Naive B cell (primary cell): ENCODE measurements at places on chromosomes 5 and 9.

DNA sequence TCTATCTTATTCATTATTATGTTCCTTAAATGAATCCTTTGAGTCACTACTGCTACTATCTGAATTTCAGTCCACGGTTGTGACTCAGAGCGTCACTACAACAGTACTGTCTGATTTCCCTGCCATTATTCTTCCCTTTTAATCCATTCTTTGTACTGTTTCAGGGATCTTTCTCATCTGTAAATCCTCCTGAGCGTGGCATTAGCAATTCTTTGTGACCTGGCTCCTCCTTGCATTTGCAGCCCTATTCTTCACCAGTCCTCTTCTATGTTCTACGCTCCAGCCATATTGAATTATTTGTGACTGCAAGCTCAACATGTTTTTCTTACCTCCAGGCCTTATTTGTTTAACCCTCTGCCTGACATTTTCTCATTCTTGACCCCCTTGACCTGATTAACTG, 5.9 kb downstream of the PRPF4 start:
- H3K4me1 ChIP-seq, result peaks cover 5% of the 10 kb centered on the region
- H3K36me3 ChIP-seq, result peaks cover 44% of the 10 kb centered on the region
- H3K4me3 ChIP-seq, result no peak overlapping the region

DNA sequence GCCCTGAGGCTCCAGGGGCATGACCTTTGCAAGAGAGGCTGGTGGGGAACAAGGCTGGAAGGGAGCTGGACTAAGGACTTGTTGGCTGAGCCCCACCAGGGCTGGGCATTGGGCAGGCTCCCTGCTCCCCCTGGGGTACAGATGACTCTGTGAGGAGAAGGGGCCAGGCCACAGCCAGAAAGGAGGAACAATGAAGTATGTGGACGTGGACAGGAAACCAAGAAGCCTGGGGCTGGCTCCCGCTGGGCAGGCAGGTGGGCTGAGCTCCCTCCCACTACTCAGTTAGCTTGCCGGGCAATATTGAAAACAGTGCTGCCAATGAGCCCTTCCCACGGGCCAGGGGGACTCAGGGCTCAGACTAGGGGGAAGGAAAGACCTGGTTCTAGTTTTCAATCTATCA, 66.1 kb upstream of the SPTLC1 start:
- no peaks in the 10 kb centered on the region for H3K4me1 ChIP-seq
- no peak overlapping the region for H3K27ac ChIP-seq
- peaks cover 16% of the 10 kb centered on the region for H3K27me3 ChIP-seq

GRCh38 chr9:29069376-29069775, 1496.1 kb upstream of the C9orf72 start:
- H3K36me3 ChIP-seq, result no peaks in the 10 kb centered on the region
- no peaks in the 10 kb centered on the region for H3K4me1 ChIP-seq
- no peak overlapping the region for H3K4me3 ChIP-seq
- H3K27ac ChIP-seq, result no peak overlapping the region

DNA sequence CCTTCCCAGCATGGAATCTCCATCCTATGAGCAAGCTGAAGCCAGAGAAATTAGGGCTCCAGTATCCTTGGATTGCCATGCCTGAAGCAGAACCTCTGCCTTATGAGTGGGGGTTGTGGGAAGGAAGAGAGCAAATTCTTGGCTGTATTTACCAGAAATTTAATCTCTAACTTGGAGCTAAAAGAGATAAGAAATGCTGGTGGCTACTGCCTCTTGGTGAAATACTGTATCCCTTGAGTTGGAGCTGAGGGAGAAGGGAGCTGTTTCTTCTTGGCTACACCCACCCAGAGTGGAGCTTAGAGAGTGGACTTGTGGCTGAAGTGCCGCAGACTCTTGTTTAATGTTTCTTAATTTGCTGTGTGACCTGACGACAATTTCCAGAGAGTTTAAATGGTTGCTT, 447.3 kb downstream of the ARHGEF28 start:
- no peak overlapping the region for H3K4me3 ChIP-seq
- no peaks in the 10 kb centered on the region for H3K4me1 ChIP-seq
- H3K36me3 ChIP-seq, result no peaks in the 10 kb centered on the region
- DNase-seq, result no peak
- H3K27me3 ChIP-seq, result no peaks in the 10 kb centered on the region

GRCh38 chr9:16725066-16725465, 145.4 kb downstream of the BNC2 start:
- no peak overlapping the region for H3K4me3 ChIP-seq
- no peaks in the 10 kb centered on the region for H3K36me3 ChIP-seq
- no peaks in the 10 kb centered on the region for H3K4me1 ChIP-seq
- H3K27me3 ChIP-seq, result peaks cover 38% of the 10 kb centered on the region

DNA sequence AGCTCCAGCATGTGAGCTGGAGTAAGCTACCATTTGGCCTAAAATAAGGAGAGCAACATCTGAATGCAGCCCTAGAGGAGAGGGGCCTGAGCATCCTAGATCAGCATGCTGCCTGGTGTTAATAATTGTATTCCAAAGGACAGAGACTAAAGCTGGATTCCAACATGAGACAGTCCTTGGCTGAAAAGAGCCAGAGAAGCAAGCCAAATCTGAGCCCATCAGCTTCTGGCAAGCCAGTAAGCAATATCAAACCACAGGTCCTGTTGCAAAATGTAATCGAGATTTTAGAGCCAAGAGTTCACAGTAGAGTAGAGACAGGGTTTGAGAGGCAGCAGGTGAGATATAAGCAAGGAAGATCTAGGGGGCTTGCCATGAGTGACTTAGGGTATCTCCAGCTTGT, 42.3 kb upstream of the DMAC1 start:
- H3K27me3 ChIP-seq, result no peaks in the 10 kb centered on the region
- no peak for DNase-seq
- H3K27ac ChIP-seq, result no peak overlapping the region
- no peaks in the 10 kb centered on the region for H3K36me3 ChIP-seq

- H3K4me3 ChIP-seq, result no peak overlapping the region
- peaks cover 53% of the 10 kb centered on the region for H3K27me3 ChIP-seq
- no peak overlapping the region for H3K27ac ChIP-seq
- H3K36me3 ChIP-seq, result peaks cover 15% of the 10 kb centered on the region
Measured at GRCh38 chr5:179238628-179238970, 106.7 kb downstream of the ADAMTS2 start.

GRCh38 chr9:21015129-21015815, 16.2 kb downstream of the HACD4 start:
- no peak for DNase-seq
- H3K36me3 ChIP-seq, result peaks cover 23% of the 10 kb centered on the region
- H3K4me3 ChIP-seq, result no peak overlapping the region
- peaks cover 25% of the 10 kb centered on the region for H3K4me1 ChIP-seq
- H3K27ac ChIP-seq, result no peak overlapping the region

DNA sequence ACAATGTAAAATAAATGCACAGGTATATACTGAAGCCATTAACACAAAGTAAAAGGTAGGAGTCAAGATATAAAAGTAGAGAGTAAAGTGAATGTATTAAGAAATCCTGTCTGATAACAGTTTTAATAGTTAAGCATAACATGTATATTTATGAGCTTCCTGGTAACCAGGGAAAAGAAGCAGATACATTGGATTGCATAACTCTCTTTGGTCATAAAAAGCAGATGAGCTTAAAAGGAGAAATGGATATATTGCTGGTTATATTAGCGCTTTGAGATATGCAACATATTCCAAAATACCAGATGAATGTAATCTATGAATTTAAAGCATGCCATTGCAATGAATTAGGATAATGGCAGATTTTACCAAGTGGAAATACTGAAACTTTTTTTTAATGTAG, 6.2 kb upstream of the TNFSF8 start:
- no peak for DNase-seq
- no peak overlapping the region for H3K27ac ChIP-seq

DNA sequence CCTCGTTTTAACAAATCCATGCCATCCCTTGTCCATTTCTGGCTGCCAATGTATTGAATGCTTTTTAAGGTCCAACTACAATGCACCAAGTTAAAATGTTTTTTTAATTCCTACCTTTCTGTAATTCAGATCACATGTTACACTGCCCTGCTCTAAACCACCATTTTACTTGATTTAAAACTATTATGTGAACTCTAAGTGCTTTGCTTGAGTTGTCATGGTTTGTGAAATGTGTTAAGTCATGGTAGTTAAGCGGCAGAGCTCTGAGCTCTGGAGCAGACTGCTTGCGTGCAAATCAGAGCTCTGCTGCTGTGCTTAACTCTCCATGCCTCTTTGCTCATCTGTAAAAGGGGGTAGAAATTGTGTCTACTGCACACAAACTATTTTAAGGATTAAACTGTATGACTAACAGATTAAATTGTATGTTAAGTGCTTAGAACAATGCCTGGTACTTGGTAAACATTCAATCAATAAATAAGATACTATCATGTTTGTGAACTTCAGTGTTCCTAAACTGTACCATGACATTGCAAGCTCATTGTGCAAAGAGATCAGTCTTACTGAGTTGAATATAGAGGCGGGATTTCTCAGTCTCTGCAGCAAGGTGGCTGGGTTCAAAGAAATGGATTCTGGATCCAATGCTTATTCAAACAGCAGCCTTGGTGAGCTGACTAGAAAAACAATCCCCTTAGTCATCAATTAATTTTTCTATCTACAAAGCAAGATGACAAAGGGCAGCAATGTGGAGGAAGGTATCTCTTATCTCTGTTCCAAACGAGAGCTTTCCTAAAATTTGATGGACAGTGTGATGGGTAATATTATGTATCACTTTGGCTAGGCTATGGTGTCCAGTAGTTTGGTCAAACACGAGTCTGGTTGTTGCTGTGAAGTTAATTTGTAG, 16.1 kb upstream of the CMBL start:
- no peak for DNase-seq
- no peaks in the 10 kb centered on the region for H3K27me3 ChIP-seq
- H3K4me1 ChIP-seq, result no peaks in the 10 kb centered on the region

- H3K4me3 ChIP-seq, result no peak overlapping the region
- no peak overlapping the region for H3K27ac ChIP-seq
- no peaks in the 10 kb centered on the region for H3K36me3 ChIP-seq
- DNase-seq, result no peak
Measured at GRCh38 chr5:95410279-95410678, 19.1 kb downstream of the FAM81B start.

- H3K27ac ChIP-seq, result no peak overlapping the region
- H3K27me3 ChIP-seq, result peaks cover 5% of the 10 kb centered on the region
- DNase-seq, result no peak
- H3K4me1 ChIP-seq, result no peaks in the 10 kb centered on the region
- H3K4me3 ChIP-seq, result no peak overlapping the region
Measured at GRCh38 chr5:178826216-178826615, 33.5 kb upstream of the ZNF354B start.

DNA sequence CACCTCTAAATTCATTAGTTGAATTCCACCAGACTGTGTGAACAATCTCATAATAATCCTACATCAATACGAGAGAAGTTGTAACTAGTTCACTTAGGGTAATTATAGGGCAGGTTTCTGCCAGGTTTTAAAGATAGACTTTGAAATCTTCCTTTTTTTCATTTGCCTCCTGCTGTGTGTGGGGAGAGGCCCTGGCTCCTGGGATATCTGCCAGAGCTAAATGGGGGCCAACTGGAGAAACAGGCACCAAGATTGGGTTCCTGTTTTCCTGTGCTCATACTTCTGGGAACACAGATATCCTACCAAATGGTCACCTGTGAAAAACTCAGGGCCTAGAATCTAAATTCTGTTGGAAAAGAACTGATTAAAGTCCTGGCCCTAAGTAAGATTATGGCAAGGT, 42.3 kb downstream of the SH3RF2 start:
- DNase-seq, result no peak
- H3K27me3 ChIP-seq, result peaks cover 5% of the 10 kb centered on the region
- no peaks in the 10 kb centered on the region for H3K4me1 ChIP-seq
- no peaks in the 10 kb centered on the region for H3K36me3 ChIP-seq

DNA sequence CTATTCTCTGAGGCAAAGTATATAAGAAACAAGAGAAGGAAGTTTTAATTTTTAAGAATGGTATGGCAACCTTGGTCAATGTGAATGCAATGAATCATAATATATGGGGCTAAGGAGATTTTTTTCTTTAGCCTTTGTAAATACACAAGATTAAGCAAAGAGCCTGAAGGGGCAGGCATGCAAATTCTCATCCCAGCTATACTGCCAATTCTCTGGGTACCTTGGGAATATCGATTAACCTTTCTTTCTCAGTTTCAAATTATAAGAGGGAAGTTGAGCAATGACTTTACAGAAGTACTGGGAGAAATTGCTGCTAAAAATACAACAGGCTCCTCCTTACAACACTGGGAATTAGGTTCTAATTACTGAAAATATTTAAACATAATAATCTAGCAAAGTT, 97.5 kb downstream of the MRPS27 start:
- no peak overlapping the region for H3K27ac ChIP-seq
- H3K4me3 ChIP-seq, result no peak overlapping the region
- DNase-seq, result no peak
- no peaks in the 10 kb centered on the region for H3K27me3 ChIP-seq
- peaks cover 35% of the 10 kb centered on the region for H3K36me3 ChIP-seq

- no peak overlapping the region for H3K27ac ChIP-seq
- no peak overlapping the region for H3K4me3 ChIP-seq
- H3K4me1 ChIP-seq, result no peaks in the 10 kb centered on the region
- H3K27me3 ChIP-seq, result peaks cover 16% of the 10 kb centered on the region
Measured at GRCh38 chr9:27675354-27675753, 102.1 kb upstream of the C9orf72 start.

DNA sequence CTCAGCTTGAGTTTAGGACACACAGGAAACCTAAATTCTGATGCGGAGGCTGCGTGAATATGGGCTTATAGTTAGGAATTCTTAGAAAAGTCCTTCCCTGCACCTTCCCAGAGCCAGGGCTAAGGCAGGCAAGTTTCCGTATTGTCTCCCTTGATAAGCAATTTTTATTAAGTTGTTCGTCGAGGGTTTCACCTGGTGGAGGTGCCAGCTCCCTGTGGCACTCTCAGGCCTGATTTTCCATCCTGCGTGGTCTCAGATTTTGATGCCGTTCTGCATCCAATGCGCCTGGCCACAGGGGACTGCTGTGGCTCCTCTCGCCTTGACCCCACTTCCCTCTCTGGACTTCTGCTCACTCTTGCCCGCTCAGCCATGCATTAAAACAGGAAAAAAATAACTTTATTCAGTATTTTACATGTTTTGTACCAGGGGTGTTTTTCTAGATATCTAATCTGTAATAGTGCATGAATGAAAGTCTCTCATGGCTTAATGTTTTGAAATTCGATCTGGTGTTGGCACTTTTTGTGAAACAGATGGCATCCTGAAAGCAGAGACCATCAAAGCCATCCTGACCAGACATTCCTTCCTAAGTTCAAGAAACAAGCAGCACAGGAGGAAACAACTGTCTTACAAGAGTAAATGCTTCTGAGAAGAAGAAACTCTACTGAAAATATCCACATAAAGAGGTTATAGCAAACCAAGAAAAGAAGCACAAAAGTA, 50.7 kb downstream of the TRIP13 start:
- no peak overlapping the region for H3K4me3 ChIP-seq
- no peaks in the 10 kb centered on the region for H3K36me3 ChIP-seq
- H3K27ac ChIP-seq, result no peak overlapping the region
- no peaks in the 10 kb centered on the region for H3K4me1 ChIP-seq

- no peaks in the 10 kb centered on the region for H3K4me1 ChIP-seq
- no peaks in the 10 kb centered on the region for H3K27me3 ChIP-seq
- DNase-seq, result no peak
- H3K4me3 ChIP-seq, result no peak overlapping the region
- peaks cover 5% of the 10 kb centered on the region for H3K36me3 ChIP-seq
Measured at GRCh38 chr5:108818613-108819272, 71.0 kb downstream of the FER start.

- no peaks in the 10 kb centered on the region for H3K4me1 ChIP-seq
- H3K4me3 ChIP-seq, result no peak overlapping the region
- no peaks in the 10 kb centered on the region for H3K36me3 ChIP-seq
- DNase-seq, result no peak
Measured at GRCh38 chr9:86575825-86576525, 221.8 kb upstream of the TUT7 start.

GRCh38 chr9:110214090-110214489, 6.1 kb upstream of the C9orf152 start:
- no peak for DNase-seq
- H3K27ac ChIP-seq, result no peak overlapping the region
- H3K4me1 ChIP-seq, result no peaks in the 10 kb centered on the region
- no peaks in the 10 kb centered on the region for H3K27me3 ChIP-seq
- peaks cover 8% of the 10 kb centered on the region for H3K36me3 ChIP-seq
